DND-41 (cell line): ENCODE measurements at places on chromosomes 7 and 10.

- no peak for DNase-seq
Measured at GRCh38 chr10:36515319-36515718, 610.1 kb upstream of the ANKRD30A start.

DNA sequence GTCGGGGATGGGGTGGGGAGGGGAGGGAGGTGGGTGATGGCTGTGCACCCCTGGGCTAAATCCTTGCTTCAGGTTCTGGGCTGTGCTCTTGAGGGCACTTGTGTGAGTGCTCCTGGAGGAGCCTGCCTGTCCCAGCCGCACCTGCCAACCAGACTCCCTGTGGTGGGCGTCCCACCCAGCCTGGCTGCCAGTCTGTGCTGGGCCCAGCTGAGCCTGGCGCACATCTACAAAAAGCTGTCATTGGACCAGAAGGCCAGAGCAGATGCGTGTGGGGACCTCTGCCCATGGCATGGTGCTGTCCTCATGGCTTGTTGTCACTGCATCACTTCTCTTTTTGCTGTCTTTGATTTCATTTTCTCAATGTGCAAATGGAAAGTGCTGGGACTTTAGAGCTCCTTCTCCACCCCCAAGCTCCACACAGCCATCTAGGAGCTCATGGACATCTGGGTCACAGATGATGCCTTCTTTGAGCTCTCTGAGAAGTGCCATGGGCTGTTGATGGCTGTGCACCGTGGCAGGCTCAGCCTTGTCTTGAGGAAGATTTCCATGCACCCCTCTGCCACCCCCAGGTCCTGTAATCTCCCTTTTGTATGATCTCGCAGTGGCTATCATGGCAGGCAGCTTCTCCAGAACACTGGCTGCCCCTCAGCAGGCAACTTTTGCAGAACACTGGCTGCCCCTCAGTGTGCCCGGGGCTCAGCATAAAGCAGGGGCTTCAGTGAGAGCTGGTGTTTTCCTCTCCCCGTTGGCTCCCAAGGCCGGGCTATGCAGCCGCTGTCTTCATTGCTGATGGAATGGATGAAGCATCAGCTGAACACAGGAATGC is 83.9 kb downstream of the ADCY1 start:
- no peak for DNase-seq

GRCh38 chr10:110535958-110536891 is 31.3 kb upstream of the SMC3 start:
- peak; percentile 57 for DNase-seq

DNA sequence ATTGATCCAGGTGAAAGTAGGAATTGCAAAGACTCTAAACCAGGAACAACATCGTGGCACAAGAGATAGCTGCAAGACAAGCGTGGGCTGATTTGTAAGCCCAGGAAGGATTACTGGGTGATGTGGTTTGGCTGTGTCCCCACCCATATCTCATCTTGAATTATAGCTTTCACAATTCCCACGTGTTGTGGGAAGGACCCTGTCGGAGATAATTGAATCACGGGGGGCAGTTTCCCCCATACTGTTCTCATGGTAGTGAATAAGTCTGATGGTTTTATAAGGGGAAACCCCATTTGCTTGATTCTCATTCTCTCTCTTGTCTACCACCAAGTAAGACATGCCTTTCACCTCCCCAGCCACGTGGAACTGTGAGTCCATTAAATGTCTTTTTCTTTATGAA is 59.5 kb downstream of the ST8SIA6 start:
- no peak for DNase-seq

GRCh38 chr10:132054564-132054963 is 11.2 kb upstream of the JAKMIP3 start:
- peak; percentile 29 for DNase-seq

GRCh38 chr7:154587792-154588191 is 415.1 kb downstream of the PAXIP1 start:
- no peak for DNase-seq

GRCh38 chr7:76260171-76260703 is 42.2 kb upstream of the HSPB1 start:
- DNase-seq: peak; percentile 29

- DNase-seq: no peak
Measured at GRCh38 chr10:93006435-93007039, 54.1 kb upstream of the CYP26C1 start.

GRCh38 chr7:139359366-139360209 is at the start of gene LUC7L2:
Gene LUC7L2, plus strand, starts transcription at chr7:139359894. Its CDS starts 368 bp downstream, at chr7:139360262.
- peak; percentile 100 for DNase-seq

GRCh38 chr7:111833466-111833865 is 271.2 kb upstream of the IMMP2L start:
- DNase-seq: no peak

DNA sequence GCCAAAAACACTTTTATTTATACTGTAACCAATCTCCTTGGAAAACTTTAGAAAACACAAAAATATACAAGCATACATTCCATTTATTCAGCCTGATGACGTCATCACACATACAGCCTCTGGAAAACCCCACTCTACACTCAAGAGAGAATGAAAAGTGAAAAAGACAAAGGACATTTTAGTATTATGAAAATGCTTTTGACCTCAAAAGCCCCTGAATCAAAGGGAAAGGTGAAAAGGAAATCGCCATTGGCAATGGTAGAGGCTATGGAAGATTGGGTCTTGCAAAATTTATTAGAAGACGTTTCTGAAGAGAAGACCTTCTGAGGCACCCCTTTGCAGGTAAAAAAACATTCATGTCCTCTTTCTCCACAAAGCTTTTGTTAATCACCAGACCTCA is 82.9 kb upstream of the STRIP2 start:
- DNase-seq: no peak

DNA sequence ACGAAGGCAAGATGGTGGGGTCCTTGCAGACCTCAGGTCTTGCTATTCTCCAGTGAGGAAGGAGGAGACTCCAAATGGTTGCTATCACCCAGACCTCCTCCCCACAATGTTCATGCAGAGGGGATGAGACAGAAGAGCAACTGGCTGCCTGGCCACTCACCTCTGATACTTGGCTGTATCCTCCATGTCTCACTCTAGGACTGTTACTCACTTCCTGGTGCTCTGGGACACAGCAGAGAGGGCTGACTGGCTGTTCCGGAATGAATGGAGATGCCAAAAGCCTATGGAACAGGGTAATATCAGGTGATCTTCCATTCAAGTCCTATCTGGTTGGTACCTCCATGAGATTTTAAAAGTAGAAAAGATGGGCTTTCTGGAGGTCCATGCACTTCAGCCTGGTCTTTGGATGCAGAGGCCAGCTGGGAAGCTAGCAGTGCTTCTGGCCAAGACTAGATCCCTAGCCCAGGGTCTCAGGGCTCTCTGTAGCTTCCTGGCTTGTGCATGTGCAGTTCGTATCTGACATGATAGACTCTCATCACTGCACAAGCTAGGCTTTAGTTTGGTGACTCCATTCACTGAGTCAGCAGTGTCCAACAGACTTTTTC is 27.0 kb upstream of the ABI1 start:
- DNase-seq: no peak

DNA sequence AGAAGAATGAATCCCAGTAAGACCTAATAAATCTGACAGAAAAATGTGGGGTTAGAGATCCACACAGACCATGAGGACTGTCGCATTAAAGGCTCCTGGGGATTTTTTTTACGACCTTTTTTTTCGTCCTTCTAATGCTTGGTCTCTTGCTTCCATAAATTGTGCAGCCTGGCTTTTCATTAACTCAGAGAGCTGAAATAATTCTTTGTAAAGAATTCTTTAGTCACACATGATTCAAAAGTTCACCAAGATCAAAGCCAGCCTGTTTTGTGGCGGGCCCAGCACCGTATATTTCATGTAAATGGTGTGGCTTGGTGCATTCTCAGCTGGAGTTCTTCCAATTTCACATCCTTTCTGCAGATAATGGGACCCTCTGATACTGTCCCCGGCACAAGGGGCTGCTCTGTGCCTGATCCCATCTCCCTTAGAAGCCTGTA is 206.6 kb upstream of the BMPER start:
- DNase-seq: no peak

- no peak for DNase-seq
Measured at GRCh38 chr10:118003126-118003525, 43.6 kb downstream of the RAB11FIP2 start.

DNA sequence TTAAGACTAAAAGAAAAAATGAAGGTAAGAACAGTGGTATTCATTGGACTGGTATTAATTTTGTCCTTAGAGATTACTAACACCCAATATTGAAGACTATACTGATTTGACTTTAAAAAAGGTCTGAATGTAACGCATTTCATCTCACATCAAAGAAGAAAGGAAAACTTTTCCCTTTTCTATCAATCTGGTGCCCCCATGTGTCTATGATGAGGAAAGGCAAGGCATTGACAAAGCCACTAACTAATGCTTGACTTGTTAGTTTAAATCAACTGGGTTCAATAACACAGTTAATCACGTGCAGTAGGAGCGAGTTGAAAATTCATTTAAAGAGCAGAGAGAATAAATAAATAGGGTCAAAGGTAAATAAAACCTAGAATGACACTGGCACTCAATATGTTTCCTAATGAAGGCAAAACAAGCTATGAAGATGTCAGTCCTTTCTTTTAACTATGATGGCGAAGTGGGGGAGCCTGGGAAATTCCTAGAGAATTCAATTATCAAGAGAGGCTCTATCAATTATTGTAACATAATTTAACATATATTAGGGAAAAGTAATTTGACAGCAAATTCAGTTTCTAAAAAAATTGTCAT is 180.9 kb downstream of the ANK3 start:
- DNase-seq: no peak

- DNase-seq: no peak
Measured at GRCh38 chr7:144830024-144830785, 5.6 kb downstream of the TPK1 start.

GRCh38 chr7:148262721-148263229 is 327.8 kb upstream of the C7orf33 start:
- DNase-seq: peak; percentile 64

GRCh38 chr10:95518455-95519452 is 42.4 kb downstream of the SORBS1 start:
- no peak for DNase-seq

DNA sequence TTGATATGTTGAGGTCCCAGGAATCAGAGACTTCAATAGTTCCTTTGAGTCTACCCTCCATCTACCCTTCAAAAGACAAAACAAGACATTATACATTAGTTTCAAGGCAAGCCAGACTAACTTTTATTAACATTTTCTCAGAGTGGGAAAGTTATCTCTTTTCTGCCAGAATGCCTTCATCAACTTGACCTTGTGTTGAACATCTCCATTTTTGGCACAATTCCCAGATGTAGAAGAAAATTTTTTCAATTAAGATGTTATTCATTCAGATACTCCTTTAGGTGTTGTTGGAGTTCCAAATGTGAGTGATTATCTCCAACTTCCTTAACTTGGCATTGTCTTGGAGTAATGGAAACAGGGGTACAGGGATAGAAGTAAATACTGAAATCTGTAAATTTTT is 59.1 kb downstream of the NRF1 start:
- no peak for DNase-seq

- DNase-seq: no peak
Measured at GRCh38 chr7:91620827-91621226, 259.7 kb downstream of the MTERF1 start.

DNA sequence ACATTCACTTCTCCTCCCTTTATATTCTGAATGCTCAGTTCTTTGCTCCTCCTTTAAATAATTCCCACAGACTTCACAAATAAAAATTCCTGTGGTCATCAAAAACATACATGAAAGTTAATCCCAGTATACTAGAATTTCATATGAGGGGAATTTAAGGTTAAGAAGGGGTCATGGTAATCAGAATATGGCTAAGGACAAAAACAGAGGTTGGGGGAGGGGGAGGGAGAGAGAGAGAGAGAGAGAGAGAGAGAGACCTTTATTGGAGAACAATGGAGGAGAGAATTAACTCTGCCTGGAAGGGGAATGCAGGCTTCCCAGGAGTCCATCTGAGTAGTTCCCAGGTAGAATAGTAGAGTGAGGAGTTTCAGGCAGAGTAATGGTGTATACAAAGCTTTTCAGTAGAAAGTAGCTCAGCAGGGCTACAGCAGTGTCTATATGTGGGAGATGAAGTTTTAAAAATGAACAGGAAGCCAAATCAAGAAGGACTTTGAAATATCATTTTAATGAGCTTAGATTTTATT is 5.2 kb upstream of the CUBN start:
- DNase-seq: no peak
